ENCODE measurements at places on chromosomes 6 and 20.

GRCh38 chr6:47407300-47408281, 70.0 kb upstream of the CD2AP start:
- no peak for DNase-seq

DNA sequence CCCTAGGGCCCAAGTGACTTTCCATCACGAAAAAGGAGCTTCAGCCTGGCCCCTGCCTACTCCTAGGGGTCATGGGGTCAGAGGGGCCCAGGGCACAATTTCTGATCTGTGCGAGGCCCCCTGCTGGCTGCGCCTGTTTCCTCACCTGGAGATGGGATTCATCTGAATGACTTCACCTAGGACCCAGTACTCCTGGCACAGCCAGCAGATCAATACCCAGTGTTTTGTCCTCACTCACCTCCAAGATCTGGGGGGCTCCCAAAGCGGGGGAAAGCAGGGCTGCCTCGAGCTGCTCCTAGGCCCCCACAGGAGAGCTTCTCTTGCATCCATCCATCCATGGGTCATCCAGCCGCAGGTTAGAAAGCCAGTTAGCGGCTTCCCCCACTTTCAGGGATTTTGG, 33.8 kb downstream of the CD40 start:
- DNase-seq, result no peak

- DNase-seq, result no peak
Measured at GRCh38 chr20:25013478-25014380, 21.2 kb upstream of the APMAP start.

GRCh38 chr6:7991536-7991935, 72.7 kb downstream of the BLOC1S5 start:
- DNase-seq, result no peak

- DNase-seq, result no peak
Measured at GRCh38 chr6:50822078-50822476, 3.4 kb downstream of the TFAP2B start.

GRCh38 chr6:128712898-128713297, 170.0 kb upstream of the LAMA2 start:
- no peak for DNase-seq

DNA sequence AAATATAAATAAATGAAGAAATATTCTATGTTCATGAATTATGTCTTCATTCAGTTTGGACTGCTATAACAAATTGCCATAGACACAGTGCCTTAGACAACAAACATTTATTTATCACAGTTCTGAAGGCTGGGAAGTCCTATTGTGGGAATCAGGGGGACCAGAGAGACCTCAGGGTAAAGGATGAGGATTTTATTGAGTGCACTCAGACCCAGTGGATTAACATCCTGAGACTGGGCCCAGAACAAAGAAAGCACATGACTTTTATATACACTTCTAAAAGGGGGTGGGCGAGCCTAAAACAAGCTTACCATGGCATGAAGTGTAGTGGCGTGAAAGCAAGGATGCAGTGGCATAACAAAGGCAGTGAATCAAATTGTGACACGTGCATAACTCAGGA, 26.9 kb upstream of the CBLN4 start:
- DNase-seq, result no peak

- DNase-seq, result no peak
Measured at GRCh38 chr6:90508753-90509152, 78.1 kb downstream of the MAP3K7 start.

DNA sequence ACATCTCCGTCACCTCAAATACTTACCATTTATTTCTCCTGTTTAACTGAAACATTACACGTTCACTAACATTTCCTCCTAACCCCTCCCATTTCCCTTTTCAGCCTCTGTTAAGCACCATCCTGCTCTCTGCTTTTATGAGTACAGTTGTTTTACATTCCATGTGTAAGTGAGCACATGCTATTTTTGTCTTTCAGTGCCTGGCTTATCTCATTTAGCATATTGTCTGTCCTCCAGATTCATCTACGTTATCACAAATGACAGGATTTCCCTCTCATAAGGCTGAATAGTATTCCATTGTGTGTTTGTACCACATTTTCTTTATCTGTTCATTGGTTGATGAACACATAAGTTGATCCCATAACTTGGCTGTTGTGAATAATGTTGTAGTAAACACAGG, 22.7 kb downstream of the TAF11 start:
- no peak for DNase-seq

DNA sequence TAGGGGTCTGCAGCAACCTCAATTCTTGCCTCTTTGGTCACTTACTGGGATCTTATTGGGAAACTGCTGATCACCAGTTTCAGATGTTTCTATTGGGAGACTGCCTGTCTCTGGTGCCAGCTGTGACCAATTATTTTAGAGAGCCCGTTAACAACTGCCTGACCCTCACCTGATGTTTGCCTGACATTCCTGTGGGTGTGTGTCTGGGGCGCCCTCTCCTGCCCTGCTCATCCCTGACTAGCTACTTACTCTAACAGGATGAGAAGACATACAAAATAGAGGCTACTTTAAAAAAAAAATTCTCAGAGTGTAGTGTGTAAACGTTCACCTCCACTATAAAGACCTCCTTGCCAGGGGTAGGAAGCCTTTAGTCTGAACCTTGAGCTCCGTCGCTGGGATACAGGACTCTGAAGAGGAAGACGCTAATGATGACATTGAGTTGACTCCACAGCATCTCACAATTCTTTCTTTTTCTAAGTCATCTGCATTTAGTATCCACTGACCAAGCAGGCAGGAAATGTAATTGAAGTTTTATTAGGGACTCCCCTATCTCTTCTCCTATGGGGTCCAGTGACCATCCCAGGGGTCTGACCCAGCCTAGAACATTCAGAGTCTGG, 54.6 kb upstream of the DDR1 start:
- DNase-seq, result no peak

- DNase-seq, result no peak
Measured at GRCh38 chr6:151185148-151185547, 54.6 kb upstream of the AKAP12 start.

GRCh38 chr20:64107736-64108457, 532 bp upstream of the NPBWR2 start:
- DNase-seq, result no peak

GRCh38 chr6:130211691-130212090, 11.1 kb downstream of the SAMD3 start:
- no peak for DNase-seq

- no peak for DNase-seq
Measured at GRCh38 chr6:35061102-35061615, 80.0 kb downstream of the TCP11 start.

- DNase-seq, result no peak
Measured at GRCh38 chr6:105257340-105257739, 77.5 kb upstream of the POPDC3 start.

- DNase-seq, result no peak
Measured at GRCh38 chr6:156698239-156699016, 78.8 kb upstream of the ARID1B start.

GRCh38 chr6:131823276-131823902, 15.6 kb downstream of the ENPP1 start:
- DNase-seq, result no peak

DNA sequence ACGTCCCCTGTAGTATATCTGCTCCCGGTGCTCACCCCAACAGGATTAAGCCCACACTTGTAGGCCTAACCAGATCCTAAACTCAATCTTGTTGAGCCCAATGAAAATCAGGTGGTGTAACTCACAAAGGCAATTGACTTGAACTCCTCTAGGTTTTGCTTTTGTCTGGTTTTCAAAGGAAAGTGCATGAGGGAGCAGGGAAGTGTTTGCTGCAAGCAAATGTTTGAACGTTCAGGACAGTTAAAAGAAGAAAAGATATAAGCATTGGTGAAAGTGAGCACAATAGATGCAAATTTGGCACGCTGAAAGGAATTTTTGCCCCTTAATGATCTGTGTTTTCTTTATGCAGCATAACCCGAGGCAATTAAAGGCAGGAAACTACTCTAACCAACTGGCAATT, 212.6 kb downstream of the PLCB1 start:
- no peak for DNase-seq

DNA sequence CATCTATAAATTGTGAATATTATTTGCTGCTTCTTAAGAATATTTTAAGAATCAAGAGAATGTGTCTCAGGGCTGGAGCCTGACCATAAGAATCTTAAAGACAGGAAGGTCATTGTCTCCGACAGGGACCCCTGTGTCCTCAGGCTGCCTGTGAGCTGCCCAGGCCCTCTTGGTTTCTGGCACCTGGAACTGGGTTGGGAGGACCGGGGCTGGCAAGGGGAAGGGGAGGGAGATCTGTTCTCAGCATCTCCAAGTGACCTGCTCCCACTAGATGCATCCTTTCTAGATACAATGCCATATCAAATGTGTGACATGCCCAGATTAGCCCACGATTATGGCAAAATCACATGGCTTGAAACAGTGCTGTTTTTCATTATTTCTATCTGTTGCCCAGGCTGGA, 110.5 kb downstream of the SCML4 start:
- DNase-seq, result no peak

DNA sequence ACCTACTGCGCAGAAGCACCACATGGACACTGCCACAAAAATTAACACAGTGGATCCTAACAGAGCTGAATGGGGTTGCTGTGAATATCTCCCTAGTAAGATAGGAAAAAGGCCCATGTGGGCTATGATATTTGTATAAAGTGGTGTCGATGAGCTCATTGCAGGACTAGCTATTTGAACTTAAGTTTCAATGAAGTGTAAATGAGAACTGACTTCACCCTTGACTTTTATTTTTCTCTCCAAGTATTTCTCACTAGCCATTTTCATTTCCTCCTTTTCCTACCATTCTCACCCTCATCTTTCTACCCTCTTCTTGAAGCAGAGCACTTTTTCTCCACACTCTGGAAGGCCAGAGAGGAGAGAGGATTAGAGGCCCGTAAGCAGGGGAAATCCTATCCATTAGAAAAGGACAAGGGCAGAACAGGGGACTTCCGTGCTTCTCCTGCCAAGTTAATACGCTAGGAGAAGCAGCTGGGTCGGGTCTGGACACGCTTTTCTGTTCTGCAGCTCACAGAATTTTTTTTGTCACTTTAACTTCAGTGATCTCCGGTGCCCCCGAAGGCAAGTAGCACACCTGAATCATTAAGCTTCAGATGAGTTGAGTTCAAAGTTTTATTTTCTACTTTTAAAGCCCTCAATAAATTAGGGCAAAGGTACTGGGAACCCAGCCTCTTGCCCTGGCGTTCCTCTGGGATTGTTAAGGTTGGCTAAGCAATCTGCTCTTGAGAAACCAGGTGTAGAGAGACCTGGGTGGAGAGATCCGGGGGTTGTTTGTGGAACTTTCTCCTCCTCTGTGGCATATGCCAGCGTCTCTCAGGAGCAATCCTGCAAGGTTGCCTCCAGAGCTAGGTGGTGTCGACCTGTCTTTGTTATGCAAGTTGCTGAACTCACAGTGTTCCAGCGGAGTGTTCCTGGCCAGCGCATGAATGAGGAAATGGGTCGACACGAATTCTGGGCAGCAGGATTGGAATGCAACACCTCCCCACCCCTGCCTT, 56.2 kb upstream of the ARID1B start:
- no peak for DNase-seq

GRCh38 chr20:57008217-57008616, 258.2 kb downstream of the BMP7 start:
- no peak for DNase-seq

DNA sequence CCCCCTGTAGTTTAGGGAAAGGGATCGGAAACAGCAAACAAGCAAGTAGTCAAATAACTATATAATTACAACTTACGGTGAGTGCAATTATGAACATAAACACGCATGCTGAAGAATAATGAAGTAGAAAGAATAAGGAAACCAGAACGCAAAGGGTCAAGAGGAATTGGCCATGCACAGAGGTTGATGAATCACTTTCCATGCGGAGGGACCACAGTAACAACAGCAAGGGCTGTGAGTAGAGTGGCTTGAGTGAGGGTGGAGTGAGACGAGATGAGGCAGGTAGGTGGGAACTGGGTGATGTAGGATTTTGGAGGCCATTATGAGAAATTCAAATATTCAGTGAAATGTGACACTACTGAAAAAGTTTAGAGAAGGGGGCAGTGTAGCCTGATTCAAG, 112.2 kb upstream of the LAMP5 start:
- no peak for DNase-seq

DNA sequence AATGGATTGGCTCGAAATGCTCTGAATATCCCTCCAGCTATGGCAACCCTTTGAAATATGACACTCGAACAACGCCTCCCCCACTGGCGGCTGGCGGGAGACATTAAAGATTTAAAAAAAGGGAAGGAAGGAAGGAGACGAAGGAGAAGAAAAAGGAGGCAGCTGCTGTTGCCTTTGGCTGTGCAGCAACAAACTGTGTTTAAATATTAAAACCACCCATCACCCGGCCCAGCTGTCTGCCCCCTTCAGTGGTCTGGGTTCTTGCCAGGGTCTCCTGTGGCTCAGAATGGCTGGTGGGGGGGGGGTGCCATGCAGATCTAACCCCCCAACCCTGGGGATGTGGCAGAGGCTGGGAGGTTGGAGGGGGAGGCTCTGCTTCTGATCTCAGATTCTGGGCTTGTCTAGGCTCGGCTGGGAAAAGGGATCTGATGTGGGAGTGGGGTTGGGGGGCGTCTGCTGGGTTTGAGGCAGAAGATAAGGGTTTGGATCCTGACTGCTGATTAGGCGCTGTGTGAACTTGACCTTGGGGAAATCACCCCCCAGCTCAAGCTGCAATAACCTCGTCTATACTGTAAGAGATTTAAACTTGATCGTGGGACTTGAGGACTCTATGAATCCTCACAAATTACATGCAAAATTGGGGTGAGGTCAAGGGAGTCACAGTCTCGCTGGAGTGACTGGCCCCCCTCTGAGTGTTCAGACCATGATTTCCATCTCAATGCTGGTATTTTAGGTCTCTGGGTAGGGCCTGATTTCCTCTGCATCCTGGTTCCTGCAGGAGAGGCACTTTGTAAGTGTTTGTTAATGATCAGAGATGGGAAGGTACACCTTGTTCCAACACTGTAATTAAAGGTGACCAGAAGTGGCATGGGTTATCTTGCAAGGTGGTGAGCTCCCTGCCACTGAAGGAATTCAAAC, 40.3 kb upstream of the BLCAP start:
- no peak for DNase-seq

GRCh38 chr6:135291288-135292076, 110.4 kb downstream of the MYB start:
- DNase-seq, result no peak

DNA sequence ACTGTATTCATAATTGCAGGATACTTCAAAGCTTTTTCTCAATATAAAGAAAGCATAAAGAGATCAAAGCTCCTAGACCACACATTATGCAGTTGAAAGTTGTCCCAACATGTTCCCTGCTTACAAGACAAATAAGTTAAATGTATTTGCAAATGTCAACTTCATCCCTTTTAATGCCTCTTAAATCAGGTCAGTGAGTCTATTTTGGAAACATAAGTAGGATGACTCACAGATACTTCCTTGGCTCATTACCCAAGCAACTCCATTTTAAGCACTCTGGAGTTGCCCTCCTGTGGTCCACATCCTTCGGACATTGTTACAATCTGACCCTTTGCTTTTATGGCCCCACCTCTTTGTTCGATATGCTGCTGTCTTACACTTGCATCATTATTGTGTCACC, 162.0 kb downstream of the FAXC start:
- no peak for DNase-seq

DNA sequence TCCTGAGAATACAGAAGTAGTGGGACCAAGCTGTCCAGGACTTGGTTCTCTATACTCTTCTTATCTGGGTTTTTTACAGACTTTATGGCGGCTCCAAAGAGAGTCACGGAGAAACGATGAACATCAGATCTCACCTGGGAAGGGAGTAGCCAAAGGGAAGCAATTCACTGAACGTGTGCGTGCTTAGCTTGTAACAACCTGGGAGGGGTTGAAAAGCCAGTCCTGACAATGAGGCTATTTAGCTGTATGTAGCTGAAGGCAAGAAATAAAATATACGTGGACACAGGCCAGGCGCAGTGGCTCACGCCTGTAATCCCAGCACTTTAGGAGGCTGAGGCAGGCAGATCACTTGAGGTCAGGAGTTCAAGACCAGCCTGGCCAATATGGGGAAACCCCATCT, 18.2 kb upstream of the RBL1 start:
- DNase-seq, result no peak

Data from C1 segment of cervical spinal cord (tissue), 14 donors.